ENCODE measurements at places on chromosomes 2 and 18. TPM values are rescaled to one million over a fixed set of nuclear protein-coding genes. Genes with fewer than 3 reads are reported as not detected.

SLC4A5 gene
- 1.2 TPM for total RNA-seq

TBR1 gene
- not detected for total RNA-seq

FABP1 gene
- total RNA-seq: not detected

HOXD9 gene
- not detected for total RNA-seq

NPPC gene
- 0.41 TPM for total RNA-seq

DNA sequence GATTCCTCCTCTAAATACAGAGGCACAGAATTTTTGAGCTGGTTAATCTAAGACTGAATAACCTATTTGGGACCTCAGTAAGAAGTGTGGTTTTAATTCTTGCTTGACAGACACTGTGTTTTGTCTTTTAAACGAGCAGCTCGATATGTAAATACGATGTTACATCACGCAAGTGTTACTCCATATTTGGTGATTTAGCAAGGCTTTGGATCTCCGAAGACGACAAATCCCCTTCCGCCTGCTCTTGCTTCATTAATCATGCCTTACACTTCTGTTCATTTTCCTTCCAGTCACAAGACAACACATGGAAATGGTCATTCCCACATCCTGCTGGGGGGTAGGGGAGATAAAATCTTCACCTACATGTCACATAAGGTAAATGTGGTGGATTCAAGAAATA lies 9.4 kb downstream of the BCL11A start:
- no peak overlapping the region for H3K27ac ChIP-seq
- H3K27me3 ChIP-seq: peaks cover 70% of the 10 kb centered on the region
- H3K36me3 ChIP-seq: no peaks in the 10 kb centered on the region
- no peak overlapping the region for H3K4me3 ChIP-seq

DNA sequence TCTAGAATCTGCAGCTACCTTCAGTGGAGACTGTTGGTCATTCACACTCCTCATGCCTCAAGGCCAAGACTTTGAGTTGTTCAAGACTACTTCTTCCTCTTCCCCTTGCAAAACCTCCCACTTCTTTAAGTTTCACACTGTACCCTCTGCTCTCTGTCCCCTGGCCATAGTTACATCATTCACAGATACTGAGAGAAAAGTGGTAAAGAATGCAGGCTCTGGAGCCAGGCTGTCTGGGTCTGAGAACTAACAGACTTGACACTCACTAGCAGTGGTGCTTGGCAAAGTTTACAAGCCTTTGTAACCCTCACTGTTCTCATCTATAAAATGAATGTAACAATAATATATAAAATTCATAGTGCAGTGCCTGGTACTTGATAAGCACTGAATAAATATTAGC lies 61.8 kb downstream of the CDH20 start:
- DNase-seq: no peak
- no peaks in the 10 kb centered on the region for H3K4me1 ChIP-seq
- no peak overlapping the region for H3K27ac ChIP-seq

DNA sequence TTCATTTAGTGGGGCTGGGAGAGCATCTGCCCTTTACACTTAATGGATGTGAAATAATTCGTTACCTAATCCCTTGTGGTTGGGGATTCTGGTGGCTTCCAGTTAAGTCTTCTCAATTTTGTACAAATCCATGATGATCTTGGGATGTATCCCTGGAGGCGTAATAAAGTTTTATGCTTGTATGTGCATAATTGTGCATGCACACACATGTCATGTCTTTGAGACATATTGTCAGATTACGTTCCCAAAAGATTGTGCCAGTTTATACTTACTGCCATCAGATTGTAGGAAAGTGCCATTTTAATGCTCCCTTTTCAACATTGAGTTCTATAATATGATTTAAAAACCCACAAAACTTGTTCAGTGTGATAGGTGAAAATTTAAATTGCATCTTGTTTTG lies 60.8 kb downstream of the CHRNA1 start:
- no peak overlapping the region for H3K27ac ChIP-seq
- H3K4me3 ChIP-seq: no peak overlapping the region
- DNase-seq: no peak
- H3K36me3 ChIP-seq: no peaks in the 10 kb centered on the region

GRCh38 chr2:174551697-174552096 lies 45.9 kb downstream of the WIPF1 start:
- peaks cover 21% of the 10 kb centered on the region for H3K4me1 ChIP-seq
- H3K27me3 ChIP-seq: no peaks in the 10 kb centered on the region
- no peak overlapping the region for H3K4me3 ChIP-seq

- H3K27me3 ChIP-seq: peaks cover 34% of the 10 kb centered on the region
- H3K36me3 ChIP-seq: no peaks in the 10 kb centered on the region
- no peak overlapping the region for H3K27ac ChIP-seq
- no peak for DNase-seq
These were observed 244.6 kb upstream of the HNRNPA3 start for GRCh38 chr2:176967911-176968450.

GRCh38 chr2:152031747-152032306 lies 67.0 kb downstream of the CACNB4 start:
- peaks cover 8% of the 10 kb centered on the region for H3K27me3 ChIP-seq
- H3K27ac ChIP-seq: no peak overlapping the region
- H3K36me3 ChIP-seq: no peaks in the 10 kb centered on the region
- no peak overlapping the region for H3K4me3 ChIP-seq

GRCh38 chr2:162477011-162477410 lies 133.1 kb downstream of the GCA start:
- H3K27ac ChIP-seq: no peak overlapping the region
- H3K27me3 ChIP-seq: no peaks in the 10 kb centered on the region
- no peak overlapping the region for H3K4me3 ChIP-seq
- H3K4me1 ChIP-seq: no peaks in the 10 kb centered on the region

DNA sequence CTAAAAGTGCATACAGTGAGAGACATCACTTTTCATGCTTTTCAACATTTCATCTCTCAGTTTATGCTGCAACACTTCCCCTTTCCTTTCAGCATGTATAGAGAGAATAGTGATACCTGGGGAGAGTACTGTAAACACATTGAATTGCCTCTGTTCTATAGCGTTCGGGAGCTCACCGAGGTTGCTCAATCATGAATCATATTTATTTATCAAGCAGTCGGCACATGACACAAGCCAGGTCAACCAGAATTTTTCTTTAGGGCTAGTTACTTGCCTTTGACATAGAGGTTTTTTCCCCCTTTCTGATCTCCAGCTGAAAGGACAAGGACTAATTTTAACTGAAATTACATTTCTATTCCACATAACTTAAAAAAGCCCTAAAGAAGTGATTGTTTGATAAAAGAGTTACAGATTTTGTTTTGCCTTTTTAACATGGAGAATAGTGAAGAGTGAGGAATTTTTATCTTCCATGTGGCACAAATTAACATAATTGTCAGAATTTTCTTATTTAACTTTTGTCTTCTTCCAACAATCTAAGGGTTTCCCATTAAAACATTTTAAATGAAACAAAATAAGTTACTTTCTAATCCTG lies 690.9 kb upstream of the TMEFF2 start:
- DNase-seq: no peak
- no peaks in the 10 kb centered on the region for H3K4me1 ChIP-seq
- no peak overlapping the region for H3K4me3 ChIP-seq
- H3K27ac ChIP-seq: no peak overlapping the region
- no peaks in the 10 kb centered on the region for H3K36me3 ChIP-seq
- no peaks in the 10 kb centered on the region for H3K27me3 ChIP-seq

DNA sequence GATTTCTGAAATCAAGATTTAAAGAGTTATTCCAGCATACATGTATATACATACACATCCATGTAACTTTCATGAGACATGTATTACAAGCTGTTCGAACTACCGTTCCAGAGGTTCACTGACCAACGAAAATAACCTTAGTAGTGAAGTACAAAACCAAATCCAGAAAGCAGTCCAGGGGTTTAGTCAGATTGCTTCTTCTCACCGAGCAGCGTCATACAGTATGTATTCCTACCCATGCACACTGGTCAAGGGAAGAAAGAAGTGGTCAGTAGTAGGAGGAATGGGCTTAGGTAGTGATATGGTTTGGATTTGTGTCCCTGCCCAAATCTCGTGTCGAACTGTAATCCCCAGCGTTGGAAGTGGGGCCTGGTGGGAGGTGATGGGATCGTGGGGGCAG lies 45.3 kb downstream of the E2F6 start:
- no peaks in the 10 kb centered on the region for H3K27me3 ChIP-seq
- DNase-seq: no peak
- no peak overlapping the region for H3K4me3 ChIP-seq
- no peaks in the 10 kb centered on the region for H3K36me3 ChIP-seq

DNA sequence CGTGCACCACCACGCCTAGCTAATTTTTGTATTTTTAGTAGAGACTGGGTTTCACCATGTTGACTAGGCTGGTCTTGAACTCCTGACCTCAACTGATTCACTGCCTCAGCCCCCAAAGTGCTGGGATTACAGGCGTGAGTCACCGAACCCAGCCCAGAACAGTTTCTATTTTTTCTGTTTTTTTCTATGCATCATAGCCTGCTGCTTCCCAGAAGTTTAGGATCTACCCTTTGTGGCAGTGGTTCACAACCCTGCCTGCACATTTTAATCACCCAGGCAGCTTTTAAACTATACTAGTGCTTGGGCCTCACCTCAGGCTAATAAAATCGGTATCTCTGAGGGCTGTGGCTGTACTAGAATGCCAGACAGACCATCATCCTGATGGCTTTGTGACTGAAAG lies 39.7 kb upstream of the SOCS6 start:
- no peaks in the 10 kb centered on the region for H3K4me1 ChIP-seq
- no peaks in the 10 kb centered on the region for H3K36me3 ChIP-seq
- peaks cover 2% of the 10 kb centered on the region for H3K27me3 ChIP-seq
- no peak overlapping the region for H3K27ac ChIP-seq
- no peak overlapping the region for H3K4me3 ChIP-seq
- DNase-seq: no peak

- H3K27me3 ChIP-seq: peaks cover 5% of the 10 kb centered on the region
- H3K27ac ChIP-seq: no peak overlapping the region
- H3K4me1 ChIP-seq: peaks cover 34% of the 10 kb centered on the region
- peaks cover 3% of the 10 kb centered on the region for H3K36me3 ChIP-seq
These were observed 81.3 kb upstream of the PELI1 start for GRCh38 chr2:64225491-64225890.

DNA sequence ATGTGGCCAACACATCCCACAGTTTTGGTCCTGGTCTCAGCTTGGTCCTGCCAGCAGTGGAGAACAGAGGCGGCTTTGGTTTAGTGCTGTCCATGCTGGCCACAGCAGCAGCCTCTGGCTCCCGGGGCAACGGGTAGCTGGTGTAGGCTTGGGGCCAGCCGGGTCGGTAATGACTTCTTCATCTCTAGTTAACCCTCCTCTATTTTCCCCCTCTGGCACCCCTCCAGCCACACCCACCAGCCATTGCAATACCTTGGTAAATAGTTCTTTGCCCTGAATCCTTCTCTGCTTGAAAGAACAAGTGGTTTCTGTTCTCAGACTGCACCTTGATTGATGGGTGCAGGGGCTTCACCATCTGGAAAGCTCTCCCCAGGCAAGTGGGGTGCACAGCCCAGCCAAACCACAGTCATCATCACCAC lies 31.7 kb upstream of the ZNF396 start:
- no peaks in the 10 kb centered on the region for H3K36me3 ChIP-seq
- no peak overlapping the region for H3K4me3 ChIP-seq
- no peak overlapping the region for H3K27ac ChIP-seq
- DNase-seq: no peak

DNA sequence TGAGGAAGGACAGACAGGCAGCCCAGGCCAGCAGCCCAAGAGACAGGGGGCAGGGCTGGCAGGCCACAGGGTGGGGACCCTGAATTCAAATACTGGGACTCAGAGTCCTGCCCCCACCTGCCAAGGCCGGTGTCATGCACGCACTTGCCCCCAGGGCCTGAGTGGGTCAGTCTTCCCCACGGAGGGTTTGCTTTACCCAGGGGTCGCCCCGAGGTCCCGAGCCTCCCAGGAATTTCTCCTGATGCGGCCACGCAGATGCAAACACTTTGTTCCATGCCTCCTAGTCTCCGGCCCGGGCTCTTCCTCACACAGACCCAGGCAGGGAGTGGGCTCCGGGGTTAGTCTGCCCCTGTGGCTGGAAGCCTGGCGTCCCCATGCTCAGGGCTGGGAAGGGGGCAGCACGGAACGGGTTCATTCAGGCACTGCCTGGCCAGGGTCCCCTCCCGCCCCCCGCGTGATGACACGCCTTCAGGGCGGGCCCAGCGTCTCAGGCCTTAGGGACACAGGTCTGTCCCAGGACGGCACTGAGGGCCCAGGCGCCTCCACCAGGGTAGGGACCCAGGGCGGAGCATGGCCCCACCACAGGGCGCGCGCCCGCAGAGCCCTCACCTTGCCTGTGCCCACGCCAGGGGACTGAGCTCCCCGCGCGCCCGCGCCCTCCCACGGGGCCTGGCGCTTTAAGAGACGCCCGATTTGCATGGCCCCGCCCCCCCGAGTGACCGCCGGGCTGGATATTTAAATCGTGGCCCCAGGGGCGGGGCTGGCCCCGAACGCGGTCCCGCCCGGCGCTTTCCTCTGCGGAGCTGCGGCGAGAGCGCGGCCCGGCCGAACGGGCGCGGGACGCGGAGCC lies at the start of gene SNED1:
TSS of gene SNED1 (plus strand) at position 763 of the 850 bp plus-strand sequence. CDS start 220 bp downstream, outside the sequence.
- DNase-seq: peak; percentile 56
- H3K27me3 ChIP-seq: peaks cover 32% of the 10 kb centered on the region
- no peaks in the 10 kb centered on the region for H3K4me1 ChIP-seq
- H3K27ac ChIP-seq: no peak within 1 kb of the TSS

DNA sequence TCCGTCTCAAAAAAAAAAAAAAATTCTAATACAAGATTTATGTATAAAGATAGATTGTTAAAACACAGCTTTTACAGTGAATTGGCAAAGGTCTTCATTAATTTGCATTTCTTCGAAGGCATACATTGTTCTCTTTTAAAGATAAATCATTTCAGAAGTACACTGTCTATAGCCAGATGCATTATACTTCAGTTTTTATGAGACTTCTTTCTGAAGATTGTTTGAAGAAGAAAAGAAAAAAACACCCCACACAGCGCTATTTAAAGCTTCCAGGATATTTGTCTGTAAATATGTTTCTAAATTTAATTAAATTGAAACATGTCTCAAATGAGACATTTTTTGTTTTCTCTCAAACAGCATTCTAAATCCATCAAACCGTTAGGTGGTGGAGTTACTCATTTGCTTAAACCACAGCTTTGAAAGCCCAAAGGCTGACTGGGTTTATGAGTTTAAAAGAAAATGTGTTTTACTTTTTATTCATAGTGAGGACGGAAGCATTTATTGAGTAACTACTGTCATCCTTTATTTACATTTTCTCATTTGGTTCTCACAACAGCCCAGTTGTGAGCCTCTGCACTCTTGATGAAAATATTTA lies 42.4 kb upstream of the C1GALT1C1L start:
- H3K4me3 ChIP-seq: no peak overlapping the region
- H3K36me3 ChIP-seq: no peaks in the 10 kb centered on the region

DNA sequence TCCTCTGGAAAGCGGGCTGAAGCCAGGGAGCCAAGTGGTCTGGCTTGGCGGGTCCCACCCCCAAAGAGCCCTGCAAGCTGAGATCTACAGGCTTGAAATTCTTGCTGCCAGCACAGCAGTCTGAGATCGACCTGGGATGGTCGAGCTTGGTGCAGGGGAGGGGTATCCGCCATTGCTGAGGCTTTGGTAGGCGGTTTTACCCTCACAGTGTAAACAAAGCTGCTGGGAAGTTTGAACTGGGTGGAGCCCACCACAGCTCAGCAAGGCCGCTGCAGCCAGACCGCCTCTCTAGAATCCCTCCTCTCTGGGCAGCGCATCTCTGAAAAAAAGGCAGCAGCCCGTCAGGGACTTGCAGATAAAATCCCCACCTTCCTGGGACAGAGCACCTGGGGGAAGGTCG lies 12.6 kb upstream of the FLACC1 start:
- H3K4me1 ChIP-seq: no peaks in the 10 kb centered on the region
- no peak overlapping the region for H3K4me3 ChIP-seq
- H3K27ac ChIP-seq: no peak overlapping the region
- H3K36me3 ChIP-seq: peaks cover 75% of the 10 kb centered on the region
- no peaks in the 10 kb centered on the region for H3K27me3 ChIP-seq

All from activated T-helper 2 cell treated with anti-CD3 and anti-CD28 coated beads, Interferon-gamma antibody, Interleukin-2, Interleukin-4, amounts not matched to agents 10 μg/mL and 5 μg/mL and 100 μg/mL, durations not matched to agents 14 hours and 24 hours and 36 hours (primary cell).